Activated T-cell treated with anti-CD3 and anti-CD28 coated beads, Interleukin-2, amount 50 U/mL, for 72 hours (primary cell): ENCODE measurements at places on chromosomes 1 and 21. TPM values are rescaled to one million over a fixed set of nuclear protein-coding genes. Genes with fewer than 3 reads are reported as not detected.

DNA sequence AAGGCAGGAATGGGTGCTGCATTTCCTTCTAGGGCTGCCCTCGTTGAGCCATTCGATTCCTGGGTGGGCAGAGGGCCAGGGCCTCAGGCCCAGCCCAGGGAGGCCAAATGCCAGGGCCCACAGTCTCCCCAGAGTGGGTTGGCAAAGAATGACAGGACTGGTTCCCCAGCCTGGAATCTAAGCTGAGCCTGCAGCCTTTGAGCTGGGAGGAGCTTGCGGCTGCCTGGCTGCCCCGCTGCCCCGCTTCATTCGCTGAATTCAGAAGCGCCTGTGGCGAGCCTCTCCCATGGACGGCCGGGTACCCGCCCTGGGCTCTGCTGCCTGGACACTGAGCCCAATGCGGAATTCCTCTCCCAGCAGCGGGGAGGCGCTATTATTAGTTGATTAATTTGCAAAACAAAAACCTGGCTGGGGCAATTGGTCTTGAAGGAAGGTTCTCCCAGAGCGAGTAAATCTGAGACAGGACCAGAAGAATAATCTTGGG lies 32.3 kb upstream of the TARDBP start:
- H3K4me1 ChIP-seq: no peaks in the 10 kb centered on the region
- no peaks in the 10 kb centered on the region for H3K36me3 ChIP-seq
- H3K27me3 ChIP-seq: peaks cover 28% of the 10 kb centered on the region
- no peak overlapping the region for H3K27ac ChIP-seq

DNA sequence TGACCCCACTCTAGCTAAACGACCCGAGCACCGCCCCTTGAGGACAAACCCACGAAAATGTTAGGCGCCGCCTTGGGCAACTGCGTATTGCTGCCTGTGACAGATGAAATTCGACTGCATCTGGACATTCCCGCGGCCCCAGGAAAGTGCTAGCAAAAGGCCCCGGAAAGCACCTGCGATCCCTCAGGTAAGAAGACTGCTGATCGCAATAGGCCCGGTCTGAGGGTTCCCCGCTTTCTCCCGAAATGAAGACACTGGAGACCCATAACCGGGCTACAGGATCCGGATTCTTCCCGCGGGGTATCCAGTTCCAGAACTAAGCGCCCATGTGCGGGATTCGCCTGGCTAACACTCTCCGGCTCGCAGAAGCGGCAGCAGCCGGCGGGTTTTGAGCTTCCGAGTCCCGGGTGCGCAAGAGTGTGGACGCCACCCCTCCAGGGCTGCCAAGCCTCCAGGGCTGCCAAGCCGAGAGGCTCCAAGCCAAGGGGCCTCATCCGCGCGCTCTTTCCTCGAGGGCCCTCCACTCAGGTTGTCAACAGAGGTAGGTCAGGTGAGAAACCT lies 157.9 kb upstream of the NBPF11 start:
- peaks cover 9% of the 10 kb centered on the region for H3K36me3 ChIP-seq
- H3K27me3 ChIP-seq: peaks cover 67% of the 10 kb centered on the region
- H3K4me1 ChIP-seq: peaks cover 22% of the 10 kb centered on the region
- no peak overlapping the region for H3K4me3 ChIP-seq
- no peak for DNase-seq
- no peak overlapping the region for H3K27ac ChIP-seq

- H3K4me1 ChIP-seq: peaks cover 8% of the 10 kb centered on the region
- H3K27me3 ChIP-seq: no peaks in the 10 kb centered on the region
- DNase-seq: no peak
- H3K36me3 ChIP-seq: peaks cover 4% of the 10 kb centered on the region
- no peak overlapping the region for H3K4me3 ChIP-seq
Observed at GRCh38 chr1:221683681-221684080, 58.2 kb downstream of the DUSP10 start.

GRCh38 chr21:44792702-44793591 lies 8.7 kb downstream of the UBE2G2 start:
- H3K4me3 ChIP-seq: peak overlapping the region; percentile 19
- no peaks in the 10 kb centered on the region for H3K27me3 ChIP-seq
- peak; percentile 46 for DNase-seq
- H3K27ac ChIP-seq: peak overlapping the region; percentile 68

- peaks cover 47% of the 10 kb centered on the region for H3K4me1 ChIP-seq
- H3K27me3 ChIP-seq: peaks cover 14% of the 10 kb centered on the region
- peak; percentile 42 for DNase-seq
Observed at GRCh38 chr1:184890539-184890973, 83.8 kb downstream of the NIBAN1 start.

DNA sequence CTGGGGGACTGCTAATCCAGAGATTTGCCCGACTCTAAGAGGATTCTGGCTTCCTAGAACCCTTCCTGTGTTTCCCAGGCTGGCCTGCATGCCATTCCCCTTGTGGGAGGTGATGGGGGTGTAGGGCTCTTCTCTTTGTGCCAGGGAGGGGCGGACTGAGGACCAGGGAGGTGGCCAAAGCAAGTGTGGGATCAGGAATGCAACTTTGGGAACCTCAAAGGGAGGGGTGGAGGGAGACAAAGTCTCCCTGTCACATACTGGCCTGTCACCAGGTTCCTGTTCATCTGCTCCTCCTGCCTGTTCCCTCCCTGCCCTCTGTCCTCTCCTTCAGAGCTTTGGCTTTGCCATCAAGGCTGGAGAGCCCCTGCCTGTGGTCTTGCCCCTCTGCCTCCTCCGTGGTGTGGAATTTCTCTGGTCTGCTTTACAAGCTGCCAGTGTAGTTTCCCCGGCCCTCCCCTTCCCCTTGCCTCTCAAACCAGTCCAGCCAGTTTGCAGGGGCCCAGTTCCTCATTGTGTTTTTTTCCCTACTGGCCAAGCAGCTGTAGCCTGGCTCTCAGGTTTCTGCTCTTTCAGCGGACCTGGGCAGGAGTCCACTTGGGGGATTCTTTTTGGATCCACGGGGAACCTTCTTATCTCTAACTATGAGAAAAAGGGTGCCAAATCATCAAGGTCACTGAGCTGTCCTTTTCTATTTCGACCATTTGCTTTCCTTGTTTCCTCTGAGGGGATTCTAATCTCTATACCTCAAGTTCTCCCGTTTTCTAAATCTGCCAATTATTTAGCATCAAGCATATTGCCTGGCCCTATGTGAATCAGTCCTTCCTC lies 1.8 kb downstream of the CGN start:
- H3K27ac ChIP-seq: no peak overlapping the region
- no peaks in the 10 kb centered on the region for H3K36me3 ChIP-seq
- peaks cover 32% of the 10 kb centered on the region for H3K4me1 ChIP-seq
- no peak overlapping the region for H3K4me3 ChIP-seq
- no peak for DNase-seq

DNA sequence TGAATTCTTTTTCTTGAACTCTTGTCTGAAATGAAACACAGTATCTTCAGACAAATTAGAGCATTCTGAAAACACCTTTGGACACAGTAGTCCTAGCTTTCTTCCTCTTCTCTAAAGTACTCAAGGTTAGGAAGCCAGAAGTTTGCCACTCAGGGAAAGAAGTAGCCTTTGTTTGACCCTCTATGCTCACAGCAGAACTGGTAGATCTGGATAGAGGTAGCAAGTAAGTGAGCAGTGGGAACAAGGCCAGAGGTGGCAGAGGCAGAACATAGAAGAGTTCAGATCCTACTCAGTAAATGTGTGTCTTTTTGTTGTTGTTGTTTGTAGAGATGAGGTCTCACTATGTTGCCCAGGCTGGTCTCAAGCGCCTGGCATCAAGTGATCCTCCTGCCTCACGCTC lies 7.4 kb upstream of the PIGR start:
- H3K4me1 ChIP-seq: peaks cover 21% of the 10 kb centered on the region
- DNase-seq: no peak
- H3K36me3 ChIP-seq: no peaks in the 10 kb centered on the region
- no peaks in the 10 kb centered on the region for H3K27me3 ChIP-seq
- H3K4me3 ChIP-seq: no peak overlapping the region

- DNase-seq: no peak
- H3K27me3 ChIP-seq: no peaks in the 10 kb centered on the region
- no peak overlapping the region for H3K27ac ChIP-seq
- no peak overlapping the region for H3K4me3 ChIP-seq
- no peaks in the 10 kb centered on the region for H3K36me3 ChIP-seq
Observed at GRCh38 chr21:44328242-44328895, 10.8 kb downstream of the CFAP410 start.

DNA sequence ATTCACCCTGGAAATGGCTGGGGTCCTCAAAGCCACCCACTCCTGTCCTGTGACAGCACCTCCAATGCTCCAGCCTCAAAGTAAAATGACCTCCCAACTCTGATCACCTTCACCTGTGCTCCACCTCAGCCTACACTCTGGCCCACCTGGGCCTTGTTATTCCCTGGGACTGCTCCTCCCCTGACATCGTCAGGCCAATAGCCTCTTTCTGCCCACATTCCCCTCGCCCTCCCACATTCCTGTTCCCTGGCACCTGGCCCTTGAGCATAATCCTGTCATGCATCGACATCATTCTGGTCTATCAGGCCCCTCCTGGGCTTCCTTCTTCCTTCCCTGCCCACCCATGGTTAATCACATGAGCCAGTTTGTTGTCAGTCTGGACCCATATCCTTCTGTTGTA lies 13.2 kb upstream of the BCAR3 start:
- H3K4me3 ChIP-seq: no peak overlapping the region
- H3K36me3 ChIP-seq: no peaks in the 10 kb centered on the region
- no peak overlapping the region for H3K27ac ChIP-seq
- peaks cover 27% of the 10 kb centered on the region for H3K27me3 ChIP-seq
- DNase-seq: no peak

DNA sequence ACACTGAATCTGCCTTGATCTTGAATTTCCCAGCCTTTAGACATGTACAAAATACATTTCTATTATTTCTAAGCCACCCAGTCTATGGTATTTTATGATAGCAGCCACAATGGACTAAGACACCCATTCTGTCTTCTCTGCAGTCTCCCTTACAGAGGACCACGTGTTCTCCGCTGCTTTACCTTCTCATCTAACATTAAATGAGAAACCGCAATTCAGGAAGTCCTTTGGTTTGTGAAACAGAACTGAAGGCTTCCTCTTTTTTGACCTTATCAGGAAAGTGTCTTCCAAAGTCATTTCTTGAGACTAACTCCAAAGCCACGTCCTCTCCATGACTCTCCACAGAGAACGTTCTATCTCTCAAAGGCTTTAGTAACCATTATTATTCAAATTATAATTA lies 560.1 kb downstream of the OMA1 start:
- peaks cover 5% of the 10 kb centered on the region for H3K27me3 ChIP-seq
- no peak for DNase-seq
- H3K27ac ChIP-seq: no peak overlapping the region
- no peaks in the 10 kb centered on the region for H3K36me3 ChIP-seq
- no peak overlapping the region for H3K4me3 ChIP-seq

- peak overlapping the region; percentile 4 for H3K4me3 ChIP-seq
- peak; percentile 15 for DNase-seq
- peak overlapping the region; percentile 9 for H3K27ac ChIP-seq
- H3K36me3 ChIP-seq: no peaks in the 10 kb centered on the region
- H3K4me1 ChIP-seq: peaks cover 17% of the 10 kb centered on the region
- H3K27me3 ChIP-seq: peaks cover 60% of the 10 kb centered on the region
Observed at GRCh38 chr1:158248118-158248517, 6.1 kb upstream of the CD1A start.

DNA sequence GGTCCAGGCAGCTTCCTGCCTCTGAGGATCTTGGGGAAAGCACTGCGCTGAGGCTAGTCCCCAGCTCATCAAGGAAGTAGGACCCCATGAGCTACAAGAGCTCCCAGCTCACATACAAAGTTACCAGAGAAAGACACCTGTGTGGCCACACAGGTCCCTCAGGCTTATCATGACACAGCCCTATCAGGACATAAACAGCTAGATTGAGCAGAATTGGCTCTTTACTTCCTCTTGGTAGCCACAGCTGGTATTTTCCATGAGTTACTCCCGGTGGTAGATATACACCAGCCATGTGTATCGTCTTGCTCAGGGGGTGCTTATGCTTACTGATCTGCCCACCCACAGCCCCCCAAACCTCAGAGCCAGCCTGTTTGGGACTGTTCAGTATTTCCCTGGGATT lies 1.2 kb downstream of the LENEP start:
- H3K36me3 ChIP-seq: peaks cover 2% of the 10 kb centered on the region
- no peaks in the 10 kb centered on the region for H3K27me3 ChIP-seq
- no peak overlapping the region for H3K4me3 ChIP-seq
- no peak overlapping the region for H3K27ac ChIP-seq
- H3K4me1 ChIP-seq: peaks cover 32% of the 10 kb centered on the region

DNA sequence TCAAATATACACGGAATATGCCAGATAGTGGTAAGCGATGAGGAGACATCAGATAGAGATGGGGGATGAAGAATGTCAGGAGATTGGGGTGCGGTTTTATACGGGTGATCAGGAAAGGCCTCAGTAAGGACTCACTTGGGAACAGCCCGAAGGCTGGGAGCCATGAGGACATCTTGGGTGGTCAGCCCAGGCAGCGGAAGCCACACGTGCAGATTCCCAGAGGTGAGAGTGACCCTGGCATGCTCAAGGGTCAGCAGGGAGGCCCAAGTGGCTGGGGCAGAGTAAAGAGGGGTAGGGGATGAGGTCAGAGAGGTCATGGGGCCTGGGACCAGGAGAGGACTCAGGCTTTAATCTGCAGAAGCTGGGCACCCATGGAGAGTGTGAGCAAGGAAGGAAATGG lies 106.6 kb downstream of the MATN1 start:
- H3K27ac ChIP-seq: no peak overlapping the region
- no peak for DNase-seq
- no peak overlapping the region for H3K4me3 ChIP-seq
- H3K27me3 ChIP-seq: peaks cover 17% of the 10 kb centered on the region
- H3K4me1 ChIP-seq: peaks cover 8% of the 10 kb centered on the region

- DNase-seq: no peak
- H3K27me3 ChIP-seq: no peaks in the 10 kb centered on the region
- H3K27ac ChIP-seq: no peak overlapping the region
- H3K36me3 ChIP-seq: no peaks in the 10 kb centered on the region
Observed at GRCh38 chr1:10674700-10675609, 121.5 kb downstream of the CASZ1 start.

DNA sequence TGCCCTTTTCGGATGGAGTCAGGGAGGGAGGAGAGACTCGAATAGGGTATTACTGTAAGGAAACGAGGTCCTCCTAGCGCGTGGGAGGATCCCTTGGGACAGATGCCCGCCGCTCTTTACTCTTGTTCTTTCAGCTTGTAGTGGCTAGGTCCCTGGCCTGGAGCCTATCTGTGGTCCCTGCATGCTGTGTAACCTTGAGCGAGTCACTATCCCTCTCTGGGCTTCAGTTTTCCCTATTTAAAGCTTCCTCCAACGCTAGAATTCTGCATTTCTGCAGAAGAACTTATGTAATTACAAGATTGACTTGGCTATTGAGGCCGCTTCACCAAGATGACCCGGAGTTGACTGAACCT lies 744 bp downstream of the MIER1 start:
- H3K27me3 ChIP-seq: no peaks in the 10 kb centered on the region
- DNase-seq: no peak
- peaks cover 4% of the 10 kb centered on the region for H3K36me3 ChIP-seq
- peak overlapping the region; percentile 92 for H3K27ac ChIP-seq
- peak overlapping the region; percentile 95 for H3K4me3 ChIP-seq

HMCN1 gene
- total RNA-seq: 0.12 TPM

POU3F1 gene
- total RNA-seq: not detected
